ENCODE measurements at places on chromosomes 13 and 19.
A peak's percentile ranks its signal among the peaks of the same experiment; 100 is the strongest.

DNA sequence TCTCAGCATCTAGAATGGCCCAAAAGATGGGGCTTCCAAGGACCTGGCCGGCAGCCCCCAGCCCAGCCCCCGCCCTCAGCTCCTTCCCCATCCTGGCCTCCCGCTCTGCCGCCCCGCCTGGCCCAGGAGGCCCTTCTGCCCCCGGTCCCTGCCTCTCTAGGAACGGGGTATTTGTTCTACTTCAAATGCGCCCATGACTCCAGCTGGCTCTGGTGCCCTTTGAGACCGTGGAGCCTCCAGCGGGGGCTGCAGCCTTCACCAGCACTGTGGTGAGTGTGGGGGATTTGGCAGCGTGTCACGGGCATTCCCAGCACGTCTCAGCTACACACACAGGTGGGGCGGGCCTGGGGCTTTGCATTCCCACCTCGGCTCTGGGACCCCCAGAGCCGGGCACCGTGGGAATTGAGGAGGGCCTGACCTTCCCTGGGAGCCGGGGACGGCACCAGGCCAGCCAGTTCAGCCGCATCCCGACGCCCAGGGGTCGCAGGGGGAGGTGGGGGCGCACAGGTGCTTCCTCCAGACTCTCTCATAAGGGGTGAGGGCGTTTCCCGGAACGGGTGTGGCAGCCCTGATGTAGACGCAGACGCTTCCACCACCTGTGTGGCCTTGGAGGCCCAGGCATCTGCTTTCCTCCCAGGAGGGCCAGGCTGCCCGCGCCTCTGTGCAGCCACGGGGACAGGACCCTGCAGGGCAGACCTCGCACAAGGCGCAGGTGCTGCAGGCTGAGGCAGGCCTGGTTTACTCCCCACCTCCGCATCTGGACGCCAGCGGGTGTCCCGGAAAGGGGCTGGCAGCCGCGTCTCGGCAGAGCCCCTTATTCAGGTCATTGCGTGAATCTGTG lies 947 bp downstream of the ATP4B start:
- DNase-seq: no peak

GRCh38 chr13:23323946-23324709 lies 109.4 kb downstream of the SACS start:
- DNase-seq: peak; percentile 16

- DNase-seq: no peak
Observed at GRCh38 chr13:79534596-79534995, 53.6 kb downstream of the NDFIP2 start.

- DNase-seq: no peak
Observed at GRCh38 chr13:34577051-34577450, 365.0 kb upstream of the NBEA start.

DNA sequence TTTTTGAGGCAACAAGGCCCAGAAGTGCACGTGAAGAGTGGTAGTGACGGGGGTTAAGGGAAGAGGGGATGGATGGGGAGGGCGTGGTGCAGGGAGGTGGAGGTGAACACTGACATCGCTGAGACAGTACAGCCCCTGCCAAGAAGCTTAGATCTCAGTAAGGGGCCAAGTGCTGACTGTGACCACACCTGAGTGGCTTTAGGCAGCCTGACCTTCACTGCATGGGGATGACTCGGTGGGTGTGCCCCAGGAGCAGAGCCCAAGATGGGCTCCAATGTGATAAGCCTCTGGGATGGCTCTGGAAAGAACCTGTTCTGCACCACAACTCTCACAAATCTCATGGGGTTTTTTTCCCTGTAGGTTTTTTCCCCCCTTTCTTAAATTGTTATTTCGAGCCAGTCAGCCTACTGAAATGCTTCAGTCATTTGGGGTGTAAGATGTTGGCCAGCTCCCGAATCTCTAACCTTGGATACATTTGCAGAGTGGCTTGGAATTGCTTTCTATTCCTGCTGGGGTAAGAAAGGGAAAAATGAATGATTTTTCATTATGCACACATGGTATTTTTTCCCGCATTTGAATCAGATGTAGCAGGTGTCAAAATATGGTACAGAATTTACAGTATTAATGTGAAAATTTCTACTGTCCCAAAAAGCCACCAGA lies 165.0 kb downstream of the TM9SF2 start:
- DNase-seq: no peak

- DNase-seq: no peak
Observed at GRCh38 chr19:710767-711166, 2.0 kb downstream of the PALM start.

- DNase-seq: no peak
Observed at GRCh38 chr13:76889254-76889653, 3.0 kb upstream of the KCTD12 start.

DNA sequence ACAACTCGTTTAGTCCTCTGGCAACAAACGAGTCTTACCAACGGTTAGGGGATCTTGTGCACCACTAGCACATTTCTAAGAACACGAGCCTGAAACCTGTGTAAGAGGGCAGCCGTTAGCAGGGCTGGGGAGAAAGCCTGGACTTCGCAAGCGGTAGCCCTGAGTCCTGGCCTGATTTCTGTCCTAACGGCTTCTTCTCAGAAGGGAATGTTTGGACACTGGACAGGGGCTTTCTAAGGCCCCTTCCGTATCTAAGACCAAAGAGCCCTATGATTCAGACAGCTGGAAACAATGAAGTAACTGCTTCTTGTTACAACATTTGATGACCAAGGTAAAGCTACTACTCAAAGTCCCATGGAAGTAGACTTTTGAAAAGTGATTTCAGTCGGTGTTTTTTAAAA lies 2.2 kb downstream of the ANKRD10 start:
- no peak for DNase-seq

DNA sequence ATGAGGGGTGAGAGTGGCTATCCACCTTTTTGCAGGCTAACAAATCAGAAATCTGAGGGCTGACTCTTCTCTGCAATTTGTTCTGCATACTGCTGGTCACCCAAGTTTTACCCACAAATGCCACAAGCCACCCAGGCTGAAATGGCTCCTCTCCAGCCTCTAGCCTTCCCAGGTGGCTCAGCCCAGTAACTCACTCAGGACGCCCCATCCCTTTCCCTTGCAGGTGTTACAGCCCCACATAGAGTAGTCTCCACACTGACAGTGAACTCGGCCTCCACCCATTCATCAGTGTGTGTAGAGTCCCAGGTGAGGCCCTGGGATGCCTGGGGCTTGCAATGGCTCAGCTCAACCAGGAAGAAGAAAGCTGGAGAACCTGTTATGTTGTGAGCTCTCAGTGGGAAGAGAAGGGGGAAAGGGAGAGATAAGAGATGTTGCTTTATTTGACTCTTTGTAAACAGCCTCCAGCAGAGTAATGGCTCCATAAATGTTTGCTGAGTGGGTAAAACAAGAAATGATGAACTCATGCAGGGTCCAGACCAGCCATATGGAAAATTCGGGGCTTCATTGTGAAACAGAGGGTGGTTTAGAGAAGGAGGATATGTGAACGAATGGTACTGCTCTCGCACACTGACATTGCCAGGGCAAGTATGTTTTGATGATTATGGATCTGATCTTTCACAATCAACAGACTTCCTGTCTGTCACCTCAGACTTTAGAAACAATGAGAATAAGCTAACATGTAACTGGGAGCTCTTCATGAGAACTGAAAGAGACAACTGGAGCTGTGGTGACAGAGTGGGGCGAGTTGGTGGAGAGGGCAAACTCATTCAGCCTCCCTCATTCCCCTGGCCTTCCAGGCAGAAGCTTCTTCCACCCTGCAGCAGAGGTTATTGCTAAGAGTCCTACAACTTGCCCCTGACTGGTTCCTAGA lies 74.2 kb upstream of the RFC3 start:
- DNase-seq: no peak

DNA sequence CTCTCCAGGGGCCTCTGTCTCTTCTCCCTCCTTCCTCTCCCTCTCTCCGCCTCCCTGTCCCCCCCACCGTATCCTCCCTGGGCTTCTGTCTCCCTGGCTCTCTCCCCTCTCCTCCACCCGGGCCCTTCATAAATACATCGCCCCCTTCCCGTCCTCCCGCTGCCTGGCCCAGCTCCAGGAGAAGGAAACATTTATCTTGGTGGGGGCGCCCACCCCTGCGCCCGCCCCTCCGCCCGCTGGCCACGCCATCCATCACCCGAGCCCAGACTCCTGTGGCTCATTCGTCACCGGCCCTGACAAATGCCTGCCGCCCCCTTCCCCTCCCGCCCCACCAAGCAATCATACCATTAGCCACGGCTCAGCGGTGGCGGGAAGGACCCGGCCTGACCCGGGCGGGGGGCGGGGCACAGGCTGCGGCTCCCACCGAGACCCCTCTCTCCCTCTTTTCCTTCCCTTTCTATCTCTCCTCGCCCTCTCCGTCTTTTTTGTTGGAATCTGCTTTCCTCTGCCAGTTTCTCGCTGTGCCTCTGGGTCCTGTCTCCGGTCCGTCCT lies 2.6 kb upstream of the MEIS3 start:
- no peak for DNase-seq

GRCh38 chr13:99624936-99625540 lies 123.8 kb downstream of the TM9SF2 start:
- DNase-seq: no peak

DNA sequence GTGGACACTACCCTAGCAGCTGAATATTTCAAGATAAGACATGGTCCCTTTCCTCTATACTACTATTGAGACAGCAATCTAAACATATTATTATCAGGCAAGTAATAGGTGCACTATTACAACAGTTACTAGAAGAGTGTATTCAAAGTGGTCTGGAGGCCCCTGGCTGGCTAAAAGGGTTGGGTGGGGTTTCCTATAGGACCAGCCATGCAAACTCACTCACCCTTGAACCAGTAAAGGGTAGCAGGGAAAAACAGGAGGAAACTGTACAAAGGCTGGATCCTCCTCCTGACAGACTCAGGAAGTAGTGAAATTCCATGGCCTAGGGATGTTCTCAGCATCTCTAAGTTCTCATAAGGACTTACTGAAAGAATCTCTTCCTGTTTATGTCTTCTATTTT lies 7.7 kb downstream of the SMAD9 start:
- DNase-seq: no peak

DNA sequence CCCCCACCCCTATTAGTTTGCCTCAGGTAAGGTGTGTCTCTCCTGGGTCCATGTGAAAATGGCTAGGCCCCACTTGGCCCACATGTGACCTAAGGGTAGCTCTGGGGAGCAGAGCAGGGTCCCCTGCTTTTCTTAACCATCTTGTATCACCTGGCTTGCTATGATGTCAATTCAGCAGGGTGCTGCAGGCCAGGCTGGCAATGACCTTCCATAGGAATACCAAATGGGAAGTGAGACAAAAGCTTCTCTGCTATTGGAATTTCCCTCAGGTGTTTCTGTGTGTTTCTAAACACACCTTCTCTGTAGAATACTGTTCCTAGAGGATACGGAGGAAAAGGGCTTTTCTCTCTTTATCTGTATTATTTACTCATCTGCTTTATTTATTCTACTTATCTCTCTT lies 35.7 kb upstream of the DACH1 start:
- no peak for DNase-seq

GRCh38 chr13:111514610-111515306 lies 194.3 kb downstream of the TEX29 start:
- DNase-seq: no peak

DNA sequence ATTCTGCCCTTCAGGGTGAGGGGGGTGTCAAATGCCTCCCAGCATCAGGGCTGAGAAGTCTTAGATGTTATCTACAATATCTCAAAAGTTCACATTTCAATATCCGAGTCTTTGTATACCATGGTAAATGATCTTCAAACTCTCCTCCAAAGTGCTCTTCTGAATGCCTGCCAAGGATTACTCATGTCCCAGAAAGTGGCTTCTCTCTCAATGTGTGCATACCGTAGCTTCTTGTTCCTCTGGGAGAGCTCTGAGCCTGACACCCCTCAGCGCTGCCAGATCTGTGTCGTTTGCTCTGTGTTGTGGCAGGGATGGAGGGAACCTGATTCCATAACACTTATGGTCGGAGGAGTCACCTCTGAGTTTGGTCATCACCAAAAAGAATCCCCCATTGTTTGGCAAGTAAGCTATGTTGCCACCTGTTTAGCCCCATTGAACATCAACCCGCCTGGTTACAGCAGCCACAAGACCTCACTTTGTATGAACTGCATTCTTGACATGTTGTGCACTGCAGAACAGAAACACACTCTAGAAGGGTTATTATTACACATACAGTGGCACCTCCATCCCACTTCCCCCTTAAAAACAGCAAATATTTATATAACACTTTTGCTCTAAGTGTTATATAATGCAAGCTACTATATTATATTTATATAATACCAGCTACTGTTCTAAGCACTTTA lies 163.1 kb upstream of the MIR17HG start:
- no peak for DNase-seq

GRCh38 chr19:15790096-15790495 lies 2.6 kb downstream of the OR10H5 start:
- no peak for DNase-seq

GRCh38 chr19:4870025-4870700 lies 2.7 kb upstream of the PLIN3 start:
- DNase-seq: peak; percentile 83

DNA sequence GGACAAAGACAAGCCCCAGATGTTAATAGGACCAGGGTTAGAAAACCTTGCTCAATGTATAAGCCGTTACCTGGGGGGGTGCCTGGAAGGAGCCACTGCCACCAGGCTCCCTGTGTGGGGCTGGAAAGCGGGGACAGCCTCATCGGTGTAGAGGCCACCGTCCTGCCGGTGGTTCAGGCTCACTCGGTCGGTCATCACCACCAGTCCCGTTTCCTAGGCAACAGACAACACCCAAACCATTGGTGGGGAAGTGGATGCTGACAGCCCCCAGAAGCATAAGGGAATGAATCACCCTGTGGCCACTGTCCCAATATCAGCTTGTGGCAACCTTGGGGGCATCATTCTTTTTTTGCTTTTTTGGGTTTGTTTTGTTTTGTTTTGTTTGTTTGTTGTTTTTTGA lies 55.8 kb downstream of the CPAMD8 start:
- no peak for DNase-seq

DNA sequence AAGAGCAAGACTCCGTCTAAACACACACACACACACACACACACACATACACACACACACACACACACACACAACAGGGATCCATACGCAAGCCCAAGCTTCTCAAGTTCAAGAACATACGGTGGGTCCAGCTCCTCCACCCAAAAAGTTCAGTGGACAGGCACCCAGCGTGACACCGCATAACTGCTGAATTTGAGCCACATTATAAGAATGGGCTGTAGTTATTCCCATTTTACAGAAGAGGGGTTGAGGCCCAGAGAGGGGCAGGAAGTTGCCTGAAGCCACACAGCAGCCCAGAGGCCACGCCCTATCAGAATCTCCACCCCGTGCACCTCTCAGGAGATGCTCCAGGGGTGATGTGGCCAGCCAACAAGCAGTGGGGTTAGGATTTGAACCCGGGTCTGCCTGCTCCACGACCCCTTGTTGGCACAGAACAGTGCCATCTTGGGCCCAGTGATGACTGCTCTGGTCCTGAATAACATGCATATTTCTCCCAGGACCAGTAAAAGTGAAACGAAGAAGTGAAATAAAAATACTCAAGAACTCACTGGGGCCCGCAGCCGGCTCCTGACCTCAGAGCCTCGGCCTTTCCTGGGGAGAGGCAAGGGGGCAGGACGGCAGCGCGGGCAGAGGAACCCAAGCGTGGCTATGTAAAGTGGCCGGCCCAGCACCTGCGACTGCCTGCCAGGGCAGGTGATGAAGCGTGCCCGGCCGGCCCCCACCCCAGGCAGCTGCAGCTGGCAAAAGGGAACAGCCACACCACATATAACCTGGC lies 61.9 kb downstream of the AP1M1 start:
- no peak for DNase-seq

- no peak for DNase-seq
Observed at GRCh38 chr19:28345811-28346210, 867.1 kb downstream of the UQCRFS1 start.

Data from NCI-H460 (cell line).